ENCODE measurements at places on chromosomes 16 and 17.
A peak's percentile ranks its signal among the peaks of the same experiment; 100 is the strongest.

GRCh38 chr16:29775742-29776408, 2.2 kb upstream of the ZG16 start:
- peak; percentile 76 for DNase-seq

GRCh38 chr16:70523076-70523742, at the start of gene COG4:
Gene COG4 (minus strand): TSS chr16:70523554. CDS start chr16:70523543, 11 bp downstream.
- peak; percentile 85 for DNase-seq

DNA sequence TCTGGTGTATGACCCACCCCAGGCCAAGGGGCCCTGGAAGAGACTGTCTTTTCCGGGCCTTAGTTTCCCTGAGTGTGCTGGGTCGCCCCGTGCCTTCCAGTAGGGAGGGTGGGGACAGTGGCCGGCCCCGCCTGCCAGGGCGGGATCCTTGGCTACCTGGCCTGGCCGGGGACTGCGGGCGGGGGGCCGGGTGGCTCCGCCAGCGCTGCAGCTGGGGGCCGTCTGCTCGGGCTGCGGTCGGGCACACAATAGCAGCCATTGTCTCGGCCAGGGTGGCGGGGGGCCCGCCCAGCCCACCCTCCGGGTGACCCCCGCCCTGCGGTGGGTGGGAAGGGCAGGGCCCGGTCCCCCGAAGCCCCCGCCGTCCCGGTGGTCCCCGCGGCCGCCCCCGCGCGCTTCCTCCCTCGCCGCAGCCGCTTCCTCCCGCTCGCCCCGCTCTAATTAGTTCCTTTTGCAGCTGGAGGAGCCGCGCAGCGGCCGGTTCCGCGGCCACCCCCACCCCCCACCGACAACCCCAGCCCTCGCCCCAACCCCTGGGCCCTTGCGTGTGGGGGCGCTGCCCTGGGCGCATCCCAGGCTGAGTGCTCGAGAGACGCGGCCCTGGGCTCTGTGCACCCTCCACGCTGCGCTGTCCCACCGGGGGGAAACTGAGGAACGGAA, 11.6 kb downstream of the GLIS2 start:
- no peak for DNase-seq

DNA sequence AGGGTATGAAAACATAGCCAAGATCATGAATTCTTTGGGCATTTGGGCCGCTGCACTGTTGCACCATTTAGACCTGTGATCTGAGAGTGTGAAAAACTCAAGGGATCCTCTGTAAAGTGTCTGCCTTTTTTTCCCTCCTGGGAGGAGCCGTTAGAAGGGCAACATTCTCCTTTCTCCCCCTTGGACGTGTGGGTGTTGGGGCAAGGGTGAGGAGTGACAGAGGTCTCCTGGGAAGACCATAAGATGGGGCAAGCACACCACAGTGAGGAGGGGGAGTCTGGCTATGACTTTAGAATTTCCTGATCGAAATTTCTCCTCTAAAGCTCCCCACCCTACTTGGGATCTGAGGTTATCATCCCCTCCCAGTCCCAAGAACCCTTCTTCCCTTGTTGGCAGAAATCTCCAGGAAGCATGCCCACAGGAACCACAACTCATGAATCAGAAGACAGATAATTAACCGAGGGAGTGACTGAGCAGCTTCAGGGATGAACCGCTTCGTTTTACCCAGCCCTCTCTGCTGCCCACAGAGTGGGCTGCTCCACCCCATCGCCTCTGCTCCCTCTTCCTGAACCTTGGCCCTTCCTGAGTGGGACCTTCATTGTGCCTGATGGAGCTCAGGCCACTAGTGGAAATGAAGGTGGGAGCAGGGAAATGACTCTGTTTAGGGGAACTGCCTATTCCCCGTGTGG, 4.2 kb downstream of the ITGB3 start:
- DNase-seq = peak; percentile 89

GRCh38 chr17:49197346-49197998, 12.9 kb downstream of the GNGT2 start:
- peak; percentile 14 for DNase-seq

DNA sequence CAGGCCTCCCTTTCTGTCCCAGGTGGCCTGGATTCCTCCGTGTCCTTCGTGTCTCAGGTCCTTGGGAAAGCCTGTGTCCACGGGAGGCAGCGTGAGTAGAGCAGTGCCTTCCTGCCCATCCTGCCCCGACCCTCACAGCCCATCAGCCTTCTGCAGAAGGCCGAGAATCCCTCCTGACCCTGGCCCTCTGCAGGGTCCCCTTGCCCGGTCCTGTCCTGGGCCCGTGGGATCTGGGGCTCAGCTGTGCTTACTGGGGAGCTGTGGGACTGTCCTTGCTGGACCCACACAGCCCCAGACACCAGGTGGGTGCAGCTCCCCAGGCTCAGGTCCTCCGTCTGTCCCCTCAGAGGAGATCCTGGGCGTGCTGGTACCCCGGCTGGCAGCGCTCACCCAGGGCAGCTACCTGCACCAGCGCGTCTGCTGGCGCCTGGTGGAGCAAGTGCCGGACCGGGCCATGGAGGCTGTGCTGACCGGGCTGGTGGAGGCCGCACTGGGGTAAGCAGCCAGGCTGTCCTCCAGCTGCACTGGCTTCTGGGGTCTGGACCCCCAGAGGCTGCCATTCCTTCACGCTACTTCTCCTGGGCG, 3.9 kb downstream of the TELO2 start:
- no peak for DNase-seq

DNA sequence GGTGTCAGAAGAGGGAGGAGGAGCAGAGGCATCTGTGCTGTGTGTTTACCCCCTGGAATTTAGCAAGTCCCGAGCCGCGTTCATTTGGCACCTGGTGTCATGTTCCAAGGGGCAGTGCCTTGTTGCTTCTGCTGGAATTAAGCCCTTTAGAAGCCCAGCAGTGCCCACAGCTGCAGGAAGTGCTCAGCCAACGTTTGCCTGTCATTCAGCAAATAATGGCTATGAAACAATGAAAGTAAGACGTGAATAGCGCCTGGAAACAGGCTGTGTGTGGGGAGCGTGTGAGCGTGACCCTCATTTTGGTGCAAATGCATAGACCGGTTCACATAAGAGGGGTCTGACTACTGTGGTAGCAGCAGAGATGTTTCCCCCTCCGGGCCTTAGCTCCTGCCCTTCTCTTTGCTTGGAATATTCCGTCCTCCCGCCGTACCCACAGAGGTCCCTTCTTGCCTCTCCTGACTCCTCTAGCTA, 5.8 kb upstream of the ATP2C2 start:
- no peak for DNase-seq

- no peak for DNase-seq
Measured at GRCh38 chr16:67648088-67648763, 3.3 kb downstream of the CARMIL2 start.

DNA sequence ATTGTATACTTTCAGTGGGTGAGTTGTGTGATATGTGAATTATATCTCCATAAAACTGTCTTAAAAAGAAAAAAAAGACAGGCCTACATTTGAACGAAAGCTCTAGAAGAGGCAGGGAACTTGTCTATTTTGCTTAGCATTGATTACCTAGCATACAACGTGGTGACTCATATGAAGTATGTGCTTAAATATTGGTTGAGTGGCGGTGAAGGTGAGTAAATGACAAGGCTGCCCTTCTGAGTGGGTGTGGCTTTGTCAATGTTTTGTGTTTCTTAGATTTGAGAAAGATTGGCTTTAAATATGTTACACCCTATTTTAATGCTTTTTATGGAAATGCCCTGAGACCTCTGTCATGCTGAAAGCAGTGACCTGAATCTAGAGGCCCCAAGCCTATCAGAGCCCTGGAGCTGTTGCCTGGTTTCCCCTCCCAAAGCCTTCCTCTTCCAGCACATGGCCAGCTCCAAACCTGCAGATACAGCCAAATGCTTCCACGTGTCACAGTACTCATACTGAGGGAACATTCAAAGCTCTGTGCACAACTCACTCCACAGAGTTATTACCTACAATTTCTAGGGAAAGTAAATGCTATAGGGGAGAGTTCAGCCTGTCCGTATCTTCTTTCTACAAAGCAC, 260.0 kb downstream of the PHKB start:
- no peak for DNase-seq

- DNase-seq = no peak
Measured at GRCh38 chr16:5024632-5025031, 9.1 kb downstream of the NAGPA start.

- peak; percentile 44 for DNase-seq
Measured at GRCh38 chr16:54493061-54493460, 206.5 kb upstream of the IRX3 start.

DNA sequence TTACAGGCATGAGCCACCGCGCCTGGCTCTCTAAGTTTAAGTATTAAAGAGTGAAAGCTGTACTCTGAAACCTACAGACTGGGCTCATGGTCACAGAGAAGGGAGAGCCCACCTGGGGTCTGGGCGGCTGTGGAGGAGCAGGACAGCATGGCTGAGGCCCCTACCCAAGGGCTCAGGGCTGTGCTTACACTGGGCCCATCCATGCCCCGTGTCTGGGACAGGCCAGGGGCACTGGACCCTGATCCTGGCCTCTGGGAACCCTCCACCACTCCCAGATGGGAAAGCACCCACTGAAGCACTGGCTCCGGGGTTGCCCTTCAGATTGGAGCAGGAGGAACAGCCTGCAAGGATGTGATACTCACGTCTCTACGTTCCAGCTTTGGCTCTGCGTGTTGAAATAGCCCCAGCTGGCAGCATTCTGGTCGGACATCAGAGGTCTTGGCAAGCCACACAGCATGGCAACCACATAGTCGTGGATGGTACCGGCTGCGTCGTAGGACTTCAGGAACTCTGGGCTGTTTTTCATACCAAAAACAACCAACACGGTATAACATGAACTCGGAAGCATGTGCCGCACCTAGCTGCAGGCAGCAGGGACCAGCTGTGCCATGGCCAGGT, 13.0 kb downstream of the SHPK start:
- DNase-seq = no peak

- DNase-seq = no peak
Measured at GRCh38 chr16:85304337-85304736, 192.1 kb upstream of the CIBAR2 start.

DNA sequence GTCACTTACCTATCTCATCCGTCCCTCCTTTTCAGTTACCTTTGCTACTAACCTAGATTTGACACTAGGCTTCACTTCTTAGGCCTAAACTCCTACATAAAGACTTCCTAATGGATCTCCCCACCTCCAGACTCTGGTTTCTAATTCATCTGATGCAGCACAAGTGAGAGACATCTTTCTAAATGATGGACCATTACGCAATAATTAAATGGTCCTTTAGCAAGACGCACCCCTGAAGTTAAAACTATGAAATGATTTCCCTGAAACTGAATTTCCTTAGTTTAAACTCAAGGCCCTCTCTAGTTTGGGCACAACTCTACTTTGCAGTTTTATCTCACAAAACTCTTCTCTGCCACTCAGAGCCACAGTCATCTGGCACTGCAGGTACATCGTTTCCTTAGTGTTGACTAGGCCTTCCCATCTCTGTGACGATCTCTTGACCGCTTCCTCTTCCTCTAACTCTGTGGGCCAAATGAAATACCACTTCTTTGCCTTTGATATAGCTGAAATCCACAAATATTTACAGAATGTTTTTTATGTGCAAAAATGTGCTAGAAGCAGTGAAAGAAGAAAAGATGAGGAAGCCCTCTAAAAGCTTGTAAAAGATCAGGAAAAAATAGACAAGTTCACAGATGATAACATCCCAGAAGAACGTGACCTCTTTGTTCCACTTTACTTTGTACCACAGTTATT, 3.3 kb downstream of the SYNRG start:
- peak; percentile 83 for DNase-seq

DNA sequence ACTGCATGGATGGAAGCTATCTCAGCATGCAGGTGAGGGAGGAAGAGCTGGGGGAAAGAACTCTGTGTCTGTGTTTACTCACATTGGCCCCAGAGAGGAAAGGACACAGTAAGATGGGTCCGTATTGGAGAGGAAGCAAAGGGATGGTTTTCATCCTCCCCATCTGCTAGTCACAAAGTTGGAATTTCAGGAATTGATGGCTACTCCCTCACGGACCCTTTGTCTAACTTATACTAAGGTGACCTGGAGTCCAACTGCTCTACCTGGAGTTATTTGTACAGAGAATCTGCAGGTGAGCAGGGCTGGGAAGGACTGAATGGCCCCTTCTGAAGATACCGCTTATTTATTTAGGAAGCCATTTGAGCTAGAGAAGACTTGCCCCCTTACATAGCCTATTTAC, 55.1 kb downstream of the WNT3 start:
- peak; percentile 43 for DNase-seq

DNA sequence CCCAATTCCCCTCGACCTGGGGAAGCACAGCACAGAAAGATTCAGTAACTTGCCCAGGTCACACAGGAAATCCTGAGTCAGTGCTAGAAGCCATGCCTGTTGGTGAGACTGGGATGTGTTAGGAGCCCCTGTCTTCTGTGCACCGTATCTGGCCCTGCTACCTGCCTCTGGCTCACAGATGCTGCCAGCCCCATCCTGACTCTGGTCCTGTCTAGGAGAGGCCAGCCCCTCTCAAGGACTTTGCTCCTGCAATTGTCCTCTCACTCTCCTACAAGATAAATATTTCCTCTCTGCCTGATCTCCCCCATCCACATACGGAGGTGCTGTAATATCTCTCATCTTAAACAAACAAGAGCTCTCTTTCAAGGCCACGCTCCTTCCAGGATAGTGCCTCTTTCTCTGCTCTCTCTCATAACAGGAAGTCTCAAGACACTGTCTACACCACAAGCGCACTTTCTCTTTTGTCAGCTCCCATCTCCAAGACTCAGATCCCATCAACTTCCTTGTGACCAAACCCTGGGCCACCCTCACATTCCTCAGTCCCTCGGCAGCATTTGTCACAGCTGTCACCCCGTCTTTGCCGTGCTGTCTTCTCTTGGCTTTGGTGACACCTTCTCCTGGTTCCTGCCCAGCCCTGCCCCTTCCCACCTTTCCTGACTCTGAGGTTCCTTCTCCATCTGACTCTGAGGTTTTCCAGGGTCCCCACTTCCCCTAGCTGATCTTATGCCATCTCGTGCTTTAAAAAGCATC, 1.9 kb downstream of the SLC13A2 start:
- DNase-seq = no peak

GRCh38 chr16:81035975-81036750, 521 bp downstream of the ATMIN start:
- peak; percentile 48 for DNase-seq

- DNase-seq = no peak
Measured at GRCh38 chr17:75155191-75155601, 884 bp upstream of the JPT1 start.

DNA sequence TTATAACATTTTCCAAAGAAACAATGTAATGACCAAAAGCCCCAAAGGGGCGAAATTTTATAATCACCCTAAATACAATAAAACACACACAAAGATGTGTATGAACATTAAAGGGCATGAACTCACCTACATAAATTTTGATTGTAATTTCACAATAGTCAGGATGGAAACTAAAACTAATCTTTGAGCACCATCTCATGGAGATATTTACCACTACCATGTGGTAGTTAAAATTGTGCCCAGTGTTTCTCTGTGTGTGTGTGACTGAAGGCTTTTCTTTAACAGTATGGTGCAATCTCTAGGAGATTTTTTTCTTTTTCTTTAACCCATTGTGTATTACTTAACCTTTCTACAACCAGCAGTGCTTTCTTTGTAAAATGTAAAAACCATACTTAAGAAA, 19.7 kb upstream of the MEIOC start:
- DNase-seq = peak; percentile 55
